Kidney capillary endothelial cell (primary cell): ENCODE measurements at places on chromosomes 3 and 15.

DNA sequence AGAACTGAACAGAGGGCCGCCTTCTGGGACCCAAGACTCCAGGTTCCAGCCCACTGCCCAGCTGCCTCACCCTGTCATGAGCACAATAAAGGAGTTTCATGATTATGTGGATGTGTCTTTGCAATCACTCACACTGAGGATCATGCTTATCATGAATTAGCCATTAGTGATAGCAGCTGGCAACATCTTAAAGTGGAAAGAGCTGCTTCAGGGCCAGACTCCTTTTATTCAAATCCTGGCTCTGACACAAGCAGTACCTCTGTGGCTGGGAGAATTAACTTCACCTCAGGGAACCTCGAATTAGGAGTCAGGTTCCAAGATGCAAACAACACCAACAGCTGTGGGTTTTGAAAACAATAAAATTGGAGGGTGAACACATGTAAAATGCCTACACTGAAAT lies 6.6 kb upstream of the SCAP start:
- DNase-seq, result no peak

GRCh38 chr3:153539263-153539662 lies 377.2 kb downstream of the RAP2B start:
- DNase-seq, result no peak

- no peak for DNase-seq
These were observed 74.3 kb upstream of the PLSCR4 start for GRCh38 chr3:146325170-146325569.

DNA sequence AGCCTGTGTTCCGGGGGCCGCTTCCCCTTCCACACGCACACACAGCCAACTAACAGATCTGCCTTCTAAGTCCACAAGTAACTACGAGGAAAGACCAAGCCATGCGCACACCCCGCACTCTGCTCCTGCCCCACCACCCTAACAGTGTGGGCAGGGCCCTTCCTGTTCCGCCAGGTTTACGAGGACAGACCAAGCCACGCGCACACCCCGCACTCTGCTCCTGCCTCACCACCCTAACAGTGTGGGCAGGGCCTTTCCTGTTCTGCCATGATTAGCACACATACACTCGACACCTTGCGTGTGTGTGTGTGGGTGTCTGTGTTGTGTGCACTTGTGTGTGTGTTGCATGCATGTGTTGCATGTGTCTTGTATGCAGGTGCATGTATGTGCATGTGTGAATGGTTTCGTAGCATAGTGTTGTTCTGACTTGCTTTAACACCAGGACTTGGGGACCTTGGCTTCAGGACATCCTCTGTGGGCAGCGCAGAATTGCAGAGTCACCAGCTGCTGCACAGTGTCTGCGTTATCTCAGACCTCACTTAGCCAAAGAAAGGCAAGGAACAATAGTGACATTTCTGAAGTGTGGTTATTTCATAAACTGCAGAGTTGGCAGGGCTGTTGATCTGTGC lies 114.4 kb downstream of the CHSY1 start:
- DNase-seq, result no peak
